ENCODE measurements at places on chromosomes 5 and 9.

DNA sequence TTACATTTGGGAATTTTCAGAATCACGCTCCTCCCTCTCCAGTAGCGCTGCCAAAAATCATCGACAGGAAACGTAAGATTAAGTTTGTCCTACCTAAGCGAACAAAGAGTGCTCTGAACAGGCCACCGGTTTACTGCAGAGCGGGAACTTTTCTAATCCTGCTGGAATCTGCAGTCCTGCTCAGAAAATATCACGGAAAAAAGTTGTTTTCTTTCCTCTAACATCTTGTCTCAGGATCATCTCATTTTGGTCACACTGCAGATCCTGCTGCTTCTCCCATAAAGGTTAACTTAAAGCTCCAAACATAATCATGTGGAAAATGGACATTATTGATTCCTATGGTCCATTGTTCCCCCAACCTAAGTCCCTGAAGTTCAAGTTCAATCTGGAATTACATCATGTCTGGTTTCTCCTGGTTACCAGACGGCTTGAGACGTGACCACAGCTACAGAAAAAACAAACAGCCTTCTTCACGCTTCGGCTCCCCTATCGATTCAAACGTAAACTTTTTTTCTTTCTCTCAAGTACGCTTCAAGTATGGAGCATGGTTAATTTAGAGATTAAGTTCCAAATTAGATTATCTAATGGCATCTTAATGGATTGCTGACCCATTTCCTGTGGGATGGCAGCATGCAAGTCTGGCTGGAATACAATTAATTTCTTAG is 217.6 kb downstream of the NFIB start:
- peaks cover 46% of the 10 kb centered on the region for H3K4me1 ChIP-seq
- H3K27ac ChIP-seq, result peak overlapping the region; percentile 16
- peak overlapping the region; percentile 14 for H3K4me3 ChIP-seq
- no peak for DNase-seq
- H3K36me3 ChIP-seq, result no peaks in the 10 kb centered on the region

- no peaks in the 10 kb centered on the region for H3K36me3 ChIP-seq
- no peaks in the 10 kb centered on the region for H3K27me3 ChIP-seq
- H3K27ac ChIP-seq, result no peak within 1 kb of the TSS
Measured at GRCh38 chr9:131289301-131290035, at the start of gene PLPP7. Gene PLPP7 (plus strand): TSS chr9:131289723. CDS start chr9:131289998, 275 bp downstream.

- H3K27me3 ChIP-seq, result no peaks in the 10 kb centered on the region
- H3K4me3 ChIP-seq, result no peak overlapping the region
- H3K36me3 ChIP-seq, result peaks cover 22% of the 10 kb centered on the region
- no peak overlapping the region for H3K27ac ChIP-seq
Measured at GRCh38 chr5:95895771-95896170, 65.9 kb downstream of the ELL2 start.

DNA sequence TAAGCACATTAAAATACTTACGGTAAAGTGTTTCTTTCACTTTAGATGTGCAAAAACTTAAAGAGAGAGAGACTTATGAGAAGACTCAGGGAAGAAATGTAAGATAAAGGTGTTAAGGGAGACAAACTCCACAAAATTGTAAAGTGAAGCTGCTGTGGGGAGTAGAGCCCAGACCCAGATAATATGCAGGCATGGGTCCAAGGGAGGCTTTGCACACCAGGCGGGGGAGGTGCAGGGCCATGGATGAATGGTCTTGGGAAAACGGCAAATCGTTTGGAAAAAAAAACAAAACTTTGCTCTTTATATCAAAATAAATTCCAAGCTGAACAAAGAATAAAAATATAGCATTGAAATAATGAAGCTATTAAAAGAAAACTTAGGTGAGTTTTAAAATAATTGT is 9.1 kb downstream of the SYK start:
- DNase-seq, result no peak
- H3K36me3 ChIP-seq, result no peaks in the 10 kb centered on the region
- H3K27ac ChIP-seq, result no peak overlapping the region
- H3K4me1 ChIP-seq, result peaks cover 6% of the 10 kb centered on the region
- H3K4me3 ChIP-seq, result no peak overlapping the region

- no peaks in the 10 kb centered on the region for H3K36me3 ChIP-seq
- H3K4me1 ChIP-seq, result peaks cover 28% of the 10 kb centered on the region
- peak overlapping the region; percentile 87 for H3K27ac ChIP-seq
- H3K27me3 ChIP-seq, result no peaks in the 10 kb centered on the region
- H3K4me3 ChIP-seq, result peak overlapping the region; percentile 86
Measured at GRCh38 chr5:98774192-98775033, 950 bp downstream of the RGMB start.

DNA sequence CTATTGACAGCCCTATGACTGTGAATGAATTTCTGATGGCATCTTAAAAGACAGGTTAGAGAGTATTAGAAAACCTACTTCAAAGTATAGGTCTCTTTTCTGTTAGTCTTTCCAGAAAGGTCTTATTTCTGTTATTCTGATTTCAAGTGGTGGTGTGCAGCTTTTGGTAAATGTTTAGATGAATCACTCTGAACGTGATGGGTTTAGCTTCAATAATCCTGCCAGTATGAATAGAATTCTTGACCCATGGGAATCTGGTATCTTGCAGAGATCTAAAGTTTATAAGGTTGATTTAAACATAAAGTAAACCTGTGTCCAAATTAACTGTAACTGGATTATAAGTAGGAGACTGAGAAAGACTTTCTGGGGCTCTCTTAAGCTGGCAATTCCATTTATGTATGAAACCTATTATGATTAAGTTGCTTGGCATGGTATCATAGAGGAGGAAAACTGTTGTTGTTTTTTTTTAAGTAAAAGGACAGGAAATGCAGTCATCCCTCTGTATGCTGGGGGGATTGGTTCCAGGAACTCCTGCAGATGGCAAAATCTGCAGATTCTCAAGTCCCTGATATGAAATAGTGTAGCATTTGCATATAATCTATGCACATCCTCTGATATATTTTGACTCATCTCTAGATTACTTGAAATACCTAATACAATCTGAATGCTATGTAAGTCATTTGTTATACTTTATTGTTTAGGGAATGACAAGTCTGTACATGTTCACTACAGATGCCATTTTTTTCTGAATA is 77.0 kb upstream of the ADAMTS19 start:
- no peaks in the 10 kb centered on the region for H3K36me3 ChIP-seq
- H3K4me3 ChIP-seq, result no peak overlapping the region

- no peak overlapping the region for H3K27ac ChIP-seq
- no peaks in the 10 kb centered on the region for H3K27me3 ChIP-seq
- H3K4me3 ChIP-seq, result no peak overlapping the region
- H3K4me1 ChIP-seq, result no peaks in the 10 kb centered on the region
- no peaks in the 10 kb centered on the region for H3K36me3 ChIP-seq
Measured at GRCh38 chr5:97071101-97071500, 71.3 kb downstream of the LIX1 start.

DNA sequence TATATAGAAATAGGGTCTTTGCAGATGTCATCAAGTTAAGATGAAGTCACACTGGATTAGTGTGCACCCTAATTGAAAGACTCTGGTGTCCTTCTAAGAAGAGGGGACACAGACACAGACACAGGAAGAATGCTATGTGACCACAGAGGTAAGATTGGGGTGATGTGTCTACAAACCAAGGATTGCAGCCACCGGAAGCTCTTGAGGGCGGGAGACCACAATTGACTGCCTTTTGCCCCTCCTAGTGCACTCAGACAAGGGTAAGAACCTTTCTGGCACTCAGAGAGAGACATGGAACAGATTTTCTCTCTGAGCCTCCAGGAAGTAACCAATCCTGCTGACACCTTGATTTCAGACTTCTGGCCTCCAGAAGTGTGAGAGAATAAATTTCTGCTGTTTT is 51.2 kb upstream of the ARAP3 start:
- no peak for DNase-seq
- H3K4me1 ChIP-seq, result no peaks in the 10 kb centered on the region
- H3K27me3 ChIP-seq, result no peaks in the 10 kb centered on the region
- no peaks in the 10 kb centered on the region for H3K36me3 ChIP-seq
- H3K27ac ChIP-seq, result no peak overlapping the region

GRCh38 chr5:37132646-37133045 is 116.5 kb downstream of the CPLANE1 start:
- H3K27ac ChIP-seq, result no peak overlapping the region
- DNase-seq, result no peak
- H3K36me3 ChIP-seq, result peaks cover 26% of the 10 kb centered on the region
- no peaks in the 10 kb centered on the region for H3K27me3 ChIP-seq
- H3K4me3 ChIP-seq, result no peak overlapping the region

DNA sequence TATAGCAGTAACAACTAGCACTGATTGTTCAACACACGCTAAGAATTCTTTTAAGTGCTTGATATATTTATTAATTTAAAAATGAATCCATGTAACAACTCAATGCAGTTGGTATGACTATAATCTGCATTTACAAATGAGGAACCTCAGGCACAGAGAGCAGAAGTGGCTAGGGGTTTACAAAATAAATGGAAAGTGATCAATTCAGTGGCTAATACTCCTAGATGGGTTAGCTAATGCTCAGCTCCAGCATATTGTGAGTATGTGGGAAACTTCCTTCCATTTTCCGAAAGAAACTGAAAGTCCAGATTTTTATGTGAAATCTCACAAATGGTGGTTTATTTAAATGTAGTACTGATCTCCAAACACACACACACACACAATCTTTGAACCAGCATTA is 128.0 kb downstream of the RFX3 start:
- no peak for DNase-seq
- H3K4me3 ChIP-seq, result no peak overlapping the region
- H3K27me3 ChIP-seq, result no peaks in the 10 kb centered on the region

GRCh38 chr9:109063760-109064159 is 50.5 kb upstream of the CTNNAL1 start:
- H3K36me3 ChIP-seq, result peaks cover 90% of the 10 kb centered on the region
- DNase-seq, result no peak
- H3K27ac ChIP-seq, result no peak overlapping the region
- H3K4me3 ChIP-seq, result no peak overlapping the region
- H3K27me3 ChIP-seq, result no peaks in the 10 kb centered on the region
- no peaks in the 10 kb centered on the region for H3K4me1 ChIP-seq

DNA sequence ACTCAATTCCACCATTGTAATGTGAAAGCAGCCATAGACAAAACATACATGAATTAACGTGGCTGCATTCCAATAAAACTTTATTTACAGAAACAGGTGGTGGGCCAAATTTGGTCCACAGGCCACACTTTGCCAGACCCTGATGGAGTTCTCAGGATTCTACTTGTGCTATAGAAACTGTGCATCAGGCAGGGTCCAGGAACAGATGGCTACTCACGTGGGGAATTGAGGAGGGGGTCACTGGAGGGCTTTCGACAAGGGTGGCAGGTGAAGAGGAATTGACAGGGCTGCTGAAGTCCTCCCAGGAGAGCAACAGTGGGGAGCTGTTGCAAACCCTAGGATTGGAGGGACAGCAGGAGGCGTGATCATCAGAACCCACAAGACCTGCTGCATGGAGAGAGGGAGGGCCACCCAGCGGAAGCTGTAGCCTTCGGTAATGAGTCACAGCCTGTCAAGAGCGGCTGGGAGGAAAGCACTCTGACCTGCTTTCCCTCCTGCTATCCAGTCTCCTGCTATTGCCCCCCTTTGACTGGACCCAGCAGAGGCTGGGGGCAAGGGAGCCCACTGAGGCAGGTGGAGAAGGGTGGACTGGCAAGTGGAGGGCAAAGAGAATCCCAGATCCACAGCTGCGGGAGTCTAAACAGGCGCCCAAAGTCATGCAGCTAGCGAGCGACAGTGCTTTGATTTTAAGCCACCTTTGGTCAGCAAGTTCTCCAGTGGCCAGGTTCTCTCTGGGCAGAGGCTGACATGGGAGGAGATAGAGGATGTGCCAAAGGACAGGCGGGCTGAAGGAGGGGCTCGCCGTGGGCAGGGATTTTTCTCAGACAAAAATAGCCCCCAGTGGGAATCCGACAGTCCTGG is 138.3 kb upstream of the SMIM23 start:
- H3K27ac ChIP-seq, result no peak overlapping the region
- H3K27me3 ChIP-seq, result no peaks in the 10 kb centered on the region
- no peak for DNase-seq
- no peaks in the 10 kb centered on the region for H3K4me1 ChIP-seq

DNA sequence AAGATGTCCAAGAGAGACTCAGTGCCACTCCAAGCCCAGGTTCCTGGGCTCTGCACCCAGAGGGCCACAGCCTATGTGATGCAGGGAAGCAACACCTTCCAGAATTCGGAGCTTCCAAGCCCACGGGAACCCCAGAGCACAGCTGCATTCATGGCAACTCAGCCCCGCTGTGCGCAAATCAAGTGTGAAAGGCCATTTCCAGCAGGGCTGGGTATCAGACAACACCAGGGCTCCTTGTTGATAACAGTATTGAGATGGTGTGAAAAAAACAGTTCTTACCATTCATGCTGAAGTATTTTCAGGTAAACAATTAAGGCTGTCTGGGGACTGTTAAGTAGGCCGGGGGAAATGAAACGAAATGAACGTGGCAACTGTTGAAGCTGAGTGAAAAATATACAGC is 10.1 kb downstream of the ROR2 start:
- no peaks in the 10 kb centered on the region for H3K36me3 ChIP-seq
- DNase-seq, result no peak
- H3K27ac ChIP-seq, result no peak overlapping the region
- no peaks in the 10 kb centered on the region for H3K27me3 ChIP-seq

DNA sequence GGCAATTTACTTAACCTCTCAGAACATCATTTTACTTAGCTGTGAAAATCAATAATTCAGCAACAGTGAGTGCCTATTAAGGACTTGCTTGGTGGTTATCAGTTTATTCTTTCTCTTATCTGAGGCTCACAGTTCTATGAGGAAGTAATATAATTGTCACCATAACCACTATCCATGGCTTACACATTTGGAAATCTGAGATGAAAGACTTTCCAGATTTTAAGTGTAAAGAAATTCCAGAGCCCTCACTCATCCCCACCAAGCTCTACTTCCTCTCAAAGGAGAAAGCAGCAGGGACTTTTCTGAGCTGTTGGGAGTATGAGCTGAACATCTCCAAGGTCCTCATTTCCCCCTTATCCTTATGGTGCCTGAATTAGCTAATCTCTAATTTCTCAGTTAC is 321.5 kb downstream of the FBXL7 start:
- H3K4me1 ChIP-seq, result no peaks in the 10 kb centered on the region
- H3K36me3 ChIP-seq, result no peaks in the 10 kb centered on the region
- no peaks in the 10 kb centered on the region for H3K27me3 ChIP-seq
- no peak overlapping the region for H3K27ac ChIP-seq
- no peak overlapping the region for H3K4me3 ChIP-seq

- H3K4me3 ChIP-seq, result no peak overlapping the region
- H3K27ac ChIP-seq, result no peak overlapping the region
- no peak for DNase-seq
- H3K27me3 ChIP-seq, result no peaks in the 10 kb centered on the region
- no peaks in the 10 kb centered on the region for H3K4me1 ChIP-seq
Measured at GRCh38 chr5:13278148-13278547, 666.3 kb downstream of the DNAH5 start.

- no peak for DNase-seq
- peak overlapping the region; percentile 5 for H3K27ac ChIP-seq
- H3K4me1 ChIP-seq, result no peaks in the 10 kb centered on the region
- no peaks in the 10 kb centered on the region for H3K27me3 ChIP-seq
- H3K4me3 ChIP-seq, result no peak overlapping the region
- H3K36me3 ChIP-seq, result no peaks in the 10 kb centered on the region
Measured at GRCh38 chr9:84293001-84293798, 47.4 kb downstream of the SLC28A3 start.

DNA sequence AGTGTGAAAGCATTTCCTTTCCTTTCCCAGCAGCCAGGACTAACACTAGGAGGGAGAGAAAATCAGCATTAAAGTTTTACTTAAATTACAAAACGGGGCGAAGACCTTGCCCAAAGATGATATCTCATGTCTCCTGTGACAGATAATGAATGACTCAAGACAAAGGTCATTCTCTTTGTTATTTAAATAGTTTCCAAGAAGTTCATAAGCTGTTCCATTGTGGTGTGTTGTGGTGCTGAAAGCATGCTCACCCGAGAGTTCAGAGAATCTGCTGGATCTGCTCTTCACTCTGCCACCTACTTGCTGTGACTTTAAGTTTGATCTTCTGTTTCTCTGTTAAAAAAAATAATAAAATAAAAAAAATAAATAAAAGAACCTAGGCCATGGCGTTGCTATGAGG is 265.9 kb upstream of the NR4A3 start:
- no peak overlapping the region for H3K27ac ChIP-seq
- H3K4me3 ChIP-seq, result no peak overlapping the region
- H3K4me1 ChIP-seq, result no peaks in the 10 kb centered on the region
- DNase-seq, result no peak
- no peaks in the 10 kb centered on the region for H3K36me3 ChIP-seq
